ENCODE measurements at places on chromosomes 5 and 9.

GRCh38 chr9:4238522-4238921 lies 61.3 kb downstream of the GLIS3 start:
- DNase-seq: no peak

- DNase-seq: no peak
Measured at GRCh38 chr5:160602744-160603143, 181.1 kb downstream of the PTTG1 start.

GRCh38 chr5:90528601-90529193 lies 687 bp downstream of the LYSMD3 start:
- DNase-seq: peak; percentile 0

DNA sequence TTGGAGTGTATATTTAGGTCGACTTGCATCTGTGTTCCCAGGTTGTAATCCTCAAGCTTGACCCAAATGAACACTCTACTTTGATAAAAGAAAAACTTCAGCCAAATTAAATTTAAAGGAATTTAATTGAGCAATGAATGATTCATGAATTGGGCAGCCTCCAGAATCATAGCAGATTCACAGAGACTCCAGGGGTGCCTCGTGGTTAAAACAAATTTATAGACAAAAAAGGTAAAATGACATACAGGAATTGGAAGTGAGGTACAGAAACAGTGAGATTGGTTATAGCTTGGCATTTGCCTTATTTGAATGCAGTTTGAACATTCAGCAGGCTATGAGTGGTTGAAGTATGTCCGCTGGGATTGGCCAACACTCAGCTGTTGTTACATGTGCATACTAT lies 21.6 kb upstream of the SPATA31D4 start:
- DNase-seq: no peak

- DNase-seq: no peak
Measured at GRCh38 chr5:168649306-168649705, 70.1 kb upstream of the PANK3 start.

DNA sequence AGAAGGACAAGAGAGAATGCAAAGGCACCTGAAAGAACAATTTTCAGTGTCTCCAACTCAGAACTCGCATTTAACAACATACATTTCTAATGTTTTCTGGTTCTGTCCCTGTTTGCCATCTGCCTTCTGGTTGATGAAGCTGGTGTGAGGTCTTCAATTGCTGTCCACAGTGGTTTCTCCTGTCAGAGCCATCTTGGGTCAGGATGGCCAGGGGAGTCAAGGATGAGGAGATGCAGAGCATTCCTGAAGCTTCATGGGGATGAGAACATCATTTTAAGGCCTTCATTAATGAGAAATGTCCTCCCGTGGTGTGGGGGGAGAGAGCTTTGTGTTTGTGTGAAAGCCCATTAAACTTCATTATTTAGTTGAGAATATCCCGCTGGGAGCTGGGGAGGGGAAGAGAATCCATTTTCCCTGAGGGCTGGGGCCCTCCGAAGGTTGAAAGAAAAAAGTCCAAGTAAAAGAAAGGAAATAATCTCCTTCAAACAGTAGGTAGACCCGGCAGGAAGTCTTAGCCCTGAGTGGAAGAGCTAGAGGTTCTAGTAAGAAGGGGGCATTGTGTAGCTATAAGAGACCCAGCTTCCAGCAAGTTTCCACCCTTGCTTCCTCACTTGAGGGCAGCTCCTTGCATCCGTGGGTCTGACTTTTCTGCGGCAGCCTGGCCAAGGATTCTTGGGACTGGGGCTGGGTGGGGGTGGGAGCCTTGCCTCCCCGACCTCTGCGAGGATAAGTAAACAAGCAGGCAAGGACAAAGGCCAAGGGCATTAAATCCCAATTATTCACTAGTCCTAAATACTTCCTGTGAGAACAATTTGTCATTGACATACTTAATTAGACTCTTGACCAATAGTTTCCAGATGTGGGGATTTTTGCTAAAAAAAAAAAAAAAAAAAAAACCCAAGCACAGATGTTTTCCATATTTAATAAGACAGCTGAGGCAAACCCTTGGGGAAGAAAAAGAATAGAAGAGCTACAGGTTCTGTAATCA lies 119.2 kb downstream of the MSX2 start:
- DNase-seq: no peak

Measured in stimulated activated CD8-positive, alpha-beta memory T cell treated with anti-CD3 and anti-CD28 coated beads, Interleukin-15, amount 100 ng/mL, for 4 hours (primary cell).